Thoracic aorta (tissue), 2 donors: ENCODE measurements at places on chromosomes 1 and 21.

DNA sequence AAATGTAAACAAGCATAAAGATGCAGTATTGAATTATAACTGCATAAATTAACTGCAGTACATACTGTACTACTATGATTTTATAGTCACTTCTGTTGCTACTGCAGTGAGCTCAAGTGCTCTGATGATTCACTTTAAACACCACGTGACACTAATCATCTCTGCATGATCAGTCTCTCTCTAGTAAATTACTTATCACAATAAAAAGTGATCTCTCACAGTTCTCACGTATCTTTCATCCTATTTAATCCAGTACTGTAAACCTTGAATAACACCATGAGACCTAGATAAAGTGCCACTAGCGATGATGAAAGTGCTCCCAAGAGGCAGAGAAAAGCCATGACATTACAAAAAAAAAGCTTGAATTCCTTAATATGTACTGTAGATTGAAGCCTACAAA, 1242.0 kb downstream of the AMY1C start:
- no peak for DNase-seq

GRCh38 chr1:150512846-150513245, 2.7 kb upstream of the FALEC start:
- DNase-seq, result no peak

DNA sequence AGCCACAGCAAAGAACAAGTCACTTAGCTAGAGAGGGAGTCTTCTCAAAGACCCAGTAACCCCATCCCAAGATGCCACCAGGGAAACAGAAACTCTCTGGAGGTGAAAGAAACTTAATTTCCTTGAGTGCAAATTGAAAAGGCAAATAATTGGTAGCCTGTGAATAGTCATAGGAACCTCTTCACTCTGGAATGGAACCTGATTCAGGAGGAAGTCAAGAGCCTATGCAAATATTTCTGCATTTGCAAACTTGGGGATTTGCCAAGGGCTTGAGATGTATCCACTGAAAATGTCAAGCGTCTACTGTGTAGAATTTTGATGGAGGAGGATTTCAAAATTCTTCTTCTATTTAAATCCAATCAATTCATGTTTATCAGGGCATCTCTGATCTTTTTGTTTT, 5.7 kb downstream of the HIVEP3 start:
- DNase-seq, result no peak

- DNase-seq, result no peak
These were observed 257.7 kb upstream of the CSF3R start for GRCh38 chr1:36740446-36740845.

- DNase-seq, result no peak
These were observed 29.4 kb upstream of the RBM15 start for GRCh38 chr1:110309767-110310166.

GRCh38 chr1:104295511-104295910, 545.8 kb downstream of the AMY1C start:
- DNase-seq, result no peak

GRCh38 chr1:22575532-22576149, 12.4 kb downstream of the EPHA8 start:
- DNase-seq, result no peak

GRCh38 chr1:218349348-218350034, 4.4 kb downstream of the TGFB2 start:
- no peak for DNase-seq

DNA sequence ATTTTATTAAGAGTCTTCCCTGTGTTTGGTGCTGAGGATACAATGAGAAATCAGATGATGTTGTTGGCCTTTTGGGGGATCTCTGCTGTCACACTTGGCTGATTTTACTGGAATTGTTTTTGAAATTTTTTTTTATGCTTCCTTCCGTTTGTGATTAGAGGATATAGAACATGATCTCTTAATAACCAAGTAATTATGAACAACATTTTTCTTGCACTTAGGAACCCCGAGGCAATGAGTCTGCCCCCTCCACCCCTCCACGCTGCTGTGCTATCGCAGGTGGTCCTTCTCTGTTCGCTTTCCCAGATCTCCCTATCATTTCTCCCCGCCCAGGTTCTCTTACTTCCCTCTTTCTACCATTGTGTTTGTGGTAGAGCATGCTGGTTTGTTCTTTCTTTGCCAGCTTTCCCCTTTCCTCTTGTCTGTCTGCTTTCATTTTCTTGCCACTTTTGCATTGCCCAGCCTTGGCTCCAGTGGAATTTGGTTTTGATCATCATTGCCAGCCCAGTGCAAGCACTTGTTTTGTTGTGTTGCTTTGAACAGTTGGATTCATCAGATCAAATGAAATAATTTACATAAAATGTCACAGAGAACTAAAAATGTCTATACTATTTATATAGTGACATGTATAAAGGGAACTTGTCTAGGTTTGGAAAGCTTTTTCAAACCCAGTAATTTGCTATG, 73.1 kb upstream of the SCCPDH start:
- no peak for DNase-seq

- DNase-seq, result no peak
These were observed 18.7 kb upstream of the PODN start for GRCh38 chr1:53043271-53043670.

- no peak for DNase-seq
These were observed 759 bp downstream of the AMPD2 start for GRCh38 chr1:109620401-109620791.

DNA sequence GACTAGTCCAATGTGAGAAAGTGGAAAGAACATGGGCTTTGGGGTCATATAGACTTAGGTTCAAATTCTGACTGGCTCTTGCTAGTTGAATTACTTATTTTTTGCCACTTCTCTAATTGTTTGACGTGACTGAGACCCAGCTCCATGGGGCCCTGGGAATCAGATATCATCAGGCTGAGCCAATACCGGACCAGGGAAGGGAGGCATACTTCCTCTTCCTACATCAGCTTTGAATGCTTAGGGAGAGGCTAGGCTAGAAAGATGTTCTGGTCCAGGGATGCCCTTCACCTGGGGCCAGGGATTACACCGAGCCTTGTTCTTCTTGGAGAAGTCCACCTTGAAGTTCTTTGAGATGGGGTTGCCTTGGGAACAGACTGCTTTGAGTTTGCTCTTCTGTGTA, 3.7 kb upstream of the NR1I3 start:
- no peak for DNase-seq

- DNase-seq, result no peak
These were observed 115.5 kb downstream of the MIS18A start for GRCh38 chr21:32163386-32163785.

- DNase-seq, result no peak
These were observed 62.5 kb downstream of the OSBPL9 start for GRCh38 chr1:51679435-51679834.

GRCh38 chr1:23779826-23780371, 1.7 kb downstream of the PITHD1 start:
- no peak for DNase-seq

GRCh38 chr21:16573578-16573977, 843.8 kb downstream of the USP25 start:
- no peak for DNase-seq

DNA sequence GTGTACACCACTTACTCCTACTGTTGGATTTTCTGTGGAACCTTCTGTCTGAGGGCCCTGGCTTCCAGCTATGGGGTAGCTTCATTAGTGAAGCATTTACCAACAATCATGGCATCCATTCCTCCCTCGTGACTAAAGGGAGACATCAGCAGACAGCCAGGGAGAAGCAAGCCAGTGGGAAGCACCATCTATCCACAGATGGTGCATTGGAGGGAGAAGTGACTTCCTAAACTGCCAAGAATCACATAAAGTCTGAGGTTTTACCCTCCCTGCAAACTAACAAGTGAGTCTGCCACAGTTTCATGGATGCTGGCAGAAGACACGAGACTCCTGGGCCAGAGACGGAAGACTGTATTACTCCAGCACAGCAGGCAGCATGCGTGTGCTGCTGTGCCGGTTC, 31.4 kb downstream of the UMODL1 start:
- no peak for DNase-seq

- no peak for DNase-seq
These were observed 62.9 kb downstream of the ADAMTS1 start for GRCh38 chr21:26782331-26782730.

- DNase-seq, result no peak
These were observed 22.5 kb downstream of the CHD5 start for GRCh38 chr1:6157528-6158174.

DNA sequence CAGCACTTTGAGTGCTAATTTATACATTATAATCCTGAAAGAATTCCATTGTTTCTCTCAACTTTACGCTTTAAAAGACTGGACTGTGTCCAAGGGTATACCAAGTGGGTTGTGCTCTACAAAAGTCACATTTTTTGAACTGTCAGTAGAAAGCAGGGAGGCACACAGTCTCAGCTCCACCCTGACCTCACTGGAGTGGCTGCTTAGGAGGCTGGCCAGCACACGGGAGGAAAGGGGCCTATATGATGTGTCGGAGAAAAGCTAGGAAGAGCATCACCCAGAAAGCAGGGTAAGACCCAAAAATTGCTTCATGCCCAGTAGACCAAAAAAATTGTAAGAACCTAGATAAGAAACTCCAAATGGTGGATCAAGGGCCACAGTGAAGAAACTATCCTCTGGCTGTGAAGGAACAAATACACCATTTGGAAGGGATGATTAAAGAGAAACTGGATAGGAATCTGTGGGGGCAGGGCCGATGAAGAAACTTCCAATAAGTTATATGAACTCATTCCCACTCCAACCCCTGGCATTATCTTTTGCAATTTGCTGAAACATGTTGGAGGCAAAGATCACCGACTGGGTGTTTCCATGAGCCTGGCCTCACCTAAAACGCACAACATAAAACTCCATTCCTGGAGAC, 1.9 kb downstream of the S100A10 start:
- no peak for DNase-seq

GRCh38 chr1:162726555-162726954, 63.9 kb upstream of the HSD17B7 start:
- DNase-seq, result no peak

- DNase-seq, result no peak
These were observed 90.2 kb downstream of the DMRTA2 start for GRCh38 chr1:50332941-50333594.

GRCh38 chr21:45709173-45709572, 65.6 kb downstream of the PCBP3 start:
- no peak for DNase-seq

DNA sequence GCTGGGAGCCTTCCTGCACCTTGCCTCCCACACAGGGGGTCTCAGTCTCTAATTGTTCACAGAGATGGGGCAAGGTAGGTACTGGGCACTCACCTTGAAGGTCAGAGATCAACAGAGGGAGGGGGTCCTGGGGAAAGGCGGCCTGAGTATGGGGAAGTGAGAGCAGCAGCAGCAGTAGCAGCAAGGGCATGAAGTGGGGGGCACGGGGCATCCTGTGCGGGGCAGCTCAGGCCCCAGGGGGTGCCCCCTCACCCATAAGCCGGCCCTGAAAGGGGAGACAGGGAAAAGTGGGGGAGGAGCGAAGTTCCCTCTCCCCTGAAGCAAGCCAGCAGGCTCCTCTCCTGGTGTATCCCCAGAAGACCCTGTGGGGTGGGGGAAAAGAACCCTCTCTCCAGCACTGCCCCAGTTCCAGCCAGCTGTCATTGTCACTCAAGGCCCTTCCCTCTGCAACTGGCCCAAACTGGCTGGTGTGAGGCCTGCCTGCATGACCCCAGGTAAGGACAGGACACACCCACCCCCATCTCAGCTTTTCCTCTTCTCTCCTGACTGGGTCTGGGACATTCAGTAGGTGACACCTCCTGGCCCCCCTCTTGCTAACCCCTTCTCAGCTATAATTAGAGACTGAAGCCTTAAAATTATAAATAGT, 3.9 kb downstream of the SEMA6C start:
- no peak for DNase-seq

- no peak for DNase-seq
These were observed 10.5 kb upstream of the SLAMF1 start for GRCh38 chr1:160657250-160657781.

GRCh38 chr1:94936861-94937620, 10.1 kb upstream of the CNN3 start:
- DNase-seq, result no peak

GRCh38 chr1:77434967-77435366, 153.1 kb downstream of the AK5 start:
- no peak for DNase-seq

DNA sequence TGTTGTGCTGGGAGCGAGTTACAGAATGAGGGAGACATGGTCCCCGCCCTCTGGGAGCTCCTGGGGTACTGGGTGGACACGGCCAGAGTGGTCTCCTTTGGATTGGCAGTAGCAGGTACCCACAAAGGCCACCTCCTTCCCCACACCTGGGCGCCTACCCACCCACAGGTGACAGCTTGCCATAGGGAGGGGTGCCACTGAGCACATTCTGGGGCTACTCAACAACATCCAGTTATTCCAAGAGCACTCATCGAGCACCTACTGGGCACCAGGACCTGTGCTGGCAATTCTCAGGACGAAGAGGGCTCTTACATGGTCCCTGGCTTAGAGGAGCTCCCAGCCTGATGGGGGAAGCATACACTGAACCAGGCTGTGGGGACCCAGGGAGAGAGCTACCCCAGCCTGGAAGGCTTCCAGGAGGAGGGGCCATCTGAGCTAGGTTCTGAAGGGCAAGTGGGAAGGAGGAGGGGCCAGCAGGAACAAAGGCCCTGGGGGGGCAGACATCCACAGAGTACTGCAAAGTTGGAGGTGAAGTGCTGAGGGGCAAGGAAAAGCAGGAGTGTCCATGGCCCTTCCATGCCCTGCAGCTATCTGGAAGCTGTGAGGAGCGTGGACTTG, 22.0 kb downstream of the MRPL37 start:
- no peak for DNase-seq

- no peak for DNase-seq
These were observed 9.2 kb downstream of the RAB29 start for GRCh38 chr1:205766038-205766437.

- no peak for DNase-seq
These were observed 366.3 kb downstream of the RPS6KC1 start for GRCh38 chr1:213417225-213417820.

DNA sequence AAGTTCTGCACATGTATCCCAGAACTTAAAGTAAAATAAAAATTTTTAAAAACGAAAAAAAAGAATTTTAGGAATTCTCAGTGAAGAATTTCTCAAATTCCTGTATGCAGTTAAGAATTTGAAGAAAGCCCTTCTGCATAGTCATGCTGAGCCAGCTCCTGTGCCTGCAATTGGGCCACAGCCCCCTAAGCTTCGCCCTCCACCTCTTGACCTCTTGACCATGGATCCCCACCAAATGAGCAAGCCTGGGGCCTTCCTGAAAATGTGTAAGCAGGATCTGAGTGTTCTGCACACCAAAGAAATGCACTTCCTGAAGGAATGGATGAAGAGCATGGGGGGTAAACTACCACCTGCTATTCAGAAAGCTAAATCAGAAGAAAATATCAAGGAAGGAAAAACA, 52.0 kb downstream of the NBPF6 start:
- DNase-seq, result no peak

DNA sequence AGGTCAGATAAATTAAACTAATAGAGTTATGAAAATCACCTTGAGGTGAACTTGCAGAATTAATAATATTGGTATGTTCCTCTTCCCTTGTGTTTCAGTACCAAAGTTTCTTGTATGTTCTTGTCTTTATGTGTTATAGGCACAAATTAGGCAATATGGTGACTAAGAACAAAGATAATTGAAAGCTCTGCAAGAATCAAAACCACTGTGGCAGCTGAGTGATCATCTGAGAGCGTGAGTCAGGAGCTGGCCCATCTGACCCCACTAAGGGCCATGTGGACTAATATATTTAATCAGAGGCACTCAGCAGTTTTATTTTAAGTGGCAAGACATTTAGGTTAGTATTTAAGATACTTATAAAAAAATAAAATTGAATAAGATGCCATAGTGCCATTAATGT, 12.8 kb upstream of the CASQ2 start:
- no peak for DNase-seq

GRCh38 chr1:181919542-181919941, 142.0 kb downstream of the ZNF648 start:
- no peak for DNase-seq
